AG04449 (cell line): ENCODE measurements at places on chromosomes 5 and 9.
A peak's percentile ranks its signal among the peaks of the same experiment; 100 is the strongest.

- DNase-seq = no peak
Measured at GRCh38 chr9:16585591-16585990, 284.9 kb downstream of the BNC2 start.

DNA sequence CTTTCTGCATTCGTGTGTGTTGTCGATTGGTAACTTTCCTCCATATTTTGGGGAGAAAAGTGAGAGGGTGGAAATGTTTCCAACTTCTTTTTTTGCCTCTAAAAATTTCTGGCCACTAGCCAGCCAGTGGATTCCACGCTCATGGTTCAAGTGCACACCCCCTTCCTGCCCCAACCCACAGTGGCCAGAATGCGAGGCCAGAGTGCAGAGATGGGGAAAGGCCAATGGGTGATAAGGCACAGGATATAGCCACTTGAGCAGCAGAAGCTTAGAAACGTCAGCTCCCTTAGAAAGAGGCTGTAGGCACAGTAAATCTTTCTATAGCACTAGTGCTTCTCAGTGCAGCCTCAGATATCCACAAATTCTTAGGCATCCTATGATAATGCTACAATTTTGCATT lies 75.8 kb upstream of the ADRB2 start:
- no peak for DNase-seq

DNA sequence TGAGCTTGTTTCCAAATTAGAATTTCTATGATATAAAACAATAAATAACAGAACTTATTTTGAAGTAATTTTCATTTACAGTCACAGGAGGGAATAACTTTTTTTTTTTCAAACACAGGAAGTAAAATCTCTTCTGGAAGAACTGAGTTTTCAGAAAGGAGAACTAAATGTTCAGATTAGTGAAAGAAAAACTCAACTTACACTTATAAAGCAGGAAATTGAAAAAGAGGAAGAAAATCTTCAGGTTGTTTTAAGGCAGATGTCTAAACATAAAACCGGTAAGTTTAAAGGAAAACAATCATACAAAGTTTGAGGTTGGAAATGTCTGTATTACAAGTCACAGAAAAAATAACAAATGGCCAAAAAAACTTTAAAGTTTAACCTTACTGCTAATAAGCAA lies 41.6 kb downstream of the RAB14 start:
- DNase-seq = no peak

GRCh38 chr5:82107267-82107666 lies 135.4 kb downstream of the ATG10 start:
- no peak for DNase-seq

GRCh38 chr5:43193181-43193893 lies 1.3 kb downstream of the NIM1K start:
- peak; percentile 75 for DNase-seq

DNA sequence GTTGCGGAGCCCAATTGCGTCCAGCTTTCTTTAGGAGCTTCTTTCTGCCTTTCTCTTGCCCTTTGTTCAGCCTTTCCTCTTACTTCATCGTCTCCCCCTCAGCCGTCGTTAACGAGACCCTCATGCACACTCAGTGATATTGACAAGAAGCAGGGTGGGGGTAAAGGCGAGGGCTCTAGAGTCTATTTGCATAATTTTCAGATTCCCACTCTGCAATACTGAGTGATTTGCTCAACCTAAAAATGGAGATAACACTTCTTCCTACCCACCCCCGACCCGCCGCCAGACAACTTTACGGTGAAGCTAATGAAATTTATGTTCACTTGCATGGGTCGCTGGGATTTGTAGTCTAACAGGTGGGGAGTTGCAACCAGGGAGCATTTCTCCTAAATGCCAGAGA lies 1.3 kb upstream of the TBC1D2 start:
- DNase-seq = no peak

DNA sequence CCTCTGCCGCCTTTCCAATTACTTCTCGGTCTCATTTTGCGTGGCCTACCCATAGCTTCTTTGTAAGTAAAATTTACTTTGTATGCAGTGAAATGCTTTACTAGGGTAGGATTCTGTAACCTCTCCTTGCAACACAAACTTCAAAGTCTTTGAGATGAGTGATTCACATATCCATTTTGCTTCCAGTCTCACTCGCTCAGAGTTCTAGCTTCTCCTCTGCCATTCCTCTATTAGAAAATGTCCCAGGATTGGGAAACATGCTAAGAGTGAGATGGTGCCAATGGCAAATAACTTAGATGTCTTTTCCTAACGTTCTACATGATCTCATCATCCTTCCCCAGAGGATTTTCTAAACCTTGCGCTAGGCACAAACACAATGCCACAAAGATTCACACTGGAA lies 270.5 kb upstream of the SLC30A5 start:
- DNase-seq = no peak

- no peak for DNase-seq
Measured at GRCh38 chr9:90037146-90037797, 432.5 kb downstream of the GADD45G start.

GRCh38 chr5:94157704-94158539 lies 416.5 kb upstream of the POU5F2 start:
- DNase-seq = no peak
